HT1080 (cell line): ENCODE measurements at places on chromosomes 3 and 15. TPM values are rescaled to one million over a fixed set of nuclear protein-coding genes. Genes with fewer than 3 reads are reported as not detected.

Gene SENP7
- total RNA-seq: 4.4 and 4.6 TPM in 2 replicates

DNA sequence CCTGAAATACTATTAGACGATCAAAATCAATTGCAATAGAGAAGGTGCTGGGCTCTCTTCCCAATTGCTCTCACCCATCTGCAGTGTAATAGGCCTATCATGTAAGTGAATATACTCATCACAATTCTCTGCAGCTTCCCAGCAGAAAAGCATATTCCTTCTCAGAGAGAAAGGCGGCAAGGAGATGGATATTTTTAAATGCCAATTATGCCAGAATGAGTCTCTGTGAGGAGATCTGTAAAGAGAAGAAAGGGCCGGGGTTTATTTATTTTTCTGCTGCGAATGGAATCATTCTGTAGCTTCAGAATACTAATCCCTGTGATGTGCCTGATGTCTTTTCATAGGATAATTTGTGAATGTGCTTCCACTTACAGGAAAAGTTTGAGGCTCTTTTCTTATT, 112.0 kb downstream of the APBA2 start:
- no peak for DNase-seq

GRCh38 chr3:175453361-175453760, 594.2 kb downstream of the NAALADL2 start:
- no peak for DNase-seq

Gene CYP19A1
- total RNA-seq: not detected in 2 replicates

Gene ASB14
- total RNA-seq: 0.20 TPM in 1 of 2 replicates, not detected in the other

Gene GOLGA8G
- total RNA-seq: not detected in 2 replicates
